ENCODE measurements at places on chromosomes 7 and 10.

DNA sequence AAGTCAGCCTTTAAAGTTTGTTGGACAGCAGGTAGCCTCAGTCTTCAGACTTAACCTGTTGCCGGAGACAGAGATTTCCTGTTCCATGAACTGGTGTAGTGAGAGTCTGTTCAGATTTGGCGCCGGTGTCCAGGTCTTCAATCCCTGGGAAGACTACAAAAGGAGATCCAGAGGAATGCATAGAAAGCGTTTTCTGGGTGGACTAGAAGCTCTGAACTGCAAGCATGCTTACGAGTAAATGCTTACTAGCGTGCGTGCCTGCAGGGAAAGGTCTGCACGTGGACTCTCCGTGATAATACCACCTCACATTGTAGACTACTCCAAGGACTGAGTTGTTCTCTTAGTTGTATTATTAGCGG is 878 bp downstream of the GLRX3 start:
- H3K36me3 ChIP-seq, result peaks cover 8% of the 10 kb centered on the region
- H3K27me3 ChIP-seq, result no peaks in the 10 kb centered on the region
- peaks cover 6% of the 10 kb centered on the region for H3K4me1 ChIP-seq
- H3K27ac ChIP-seq, result no peak overlapping the region
- no peak for DNase-seq
- peak overlapping the region; percentile 91 for H3K4me3 ChIP-seq

GRCh38 chr7:38893061-38893460 is 15.9 kb downstream of the VPS41 start:
- no peak overlapping the region for H3K4me3 ChIP-seq
- H3K36me3 ChIP-seq, result peaks cover 17% of the 10 kb centered on the region
- H3K27ac ChIP-seq, result no peak overlapping the region
- no peak for DNase-seq

DNA sequence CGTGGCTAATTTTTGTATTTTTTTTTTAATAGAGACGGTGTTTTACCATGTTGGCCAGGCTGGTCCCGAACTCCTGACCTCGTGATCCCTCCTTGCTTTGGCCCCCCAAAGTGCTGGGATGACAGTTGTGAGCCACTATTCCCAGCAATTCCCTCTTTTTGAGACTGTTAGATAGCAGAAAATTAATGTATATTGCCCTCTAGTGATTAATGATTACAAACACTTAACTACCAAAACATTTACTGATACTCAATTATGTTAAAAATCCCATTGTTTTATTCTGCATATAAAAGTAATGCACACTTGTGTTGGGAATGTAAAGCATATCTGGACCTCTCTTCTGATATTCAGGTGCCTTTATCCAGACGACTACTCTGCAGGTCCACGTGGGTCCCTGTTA is 41.2 kb upstream of the COBL start:
- H3K36me3 ChIP-seq, result peaks cover 6% of the 10 kb centered on the region
- no peak overlapping the region for H3K4me3 ChIP-seq
- H3K4me1 ChIP-seq, result peaks cover 2% of the 10 kb centered on the region
- DNase-seq, result no peak
- no peaks in the 10 kb centered on the region for H3K27me3 ChIP-seq

DNA sequence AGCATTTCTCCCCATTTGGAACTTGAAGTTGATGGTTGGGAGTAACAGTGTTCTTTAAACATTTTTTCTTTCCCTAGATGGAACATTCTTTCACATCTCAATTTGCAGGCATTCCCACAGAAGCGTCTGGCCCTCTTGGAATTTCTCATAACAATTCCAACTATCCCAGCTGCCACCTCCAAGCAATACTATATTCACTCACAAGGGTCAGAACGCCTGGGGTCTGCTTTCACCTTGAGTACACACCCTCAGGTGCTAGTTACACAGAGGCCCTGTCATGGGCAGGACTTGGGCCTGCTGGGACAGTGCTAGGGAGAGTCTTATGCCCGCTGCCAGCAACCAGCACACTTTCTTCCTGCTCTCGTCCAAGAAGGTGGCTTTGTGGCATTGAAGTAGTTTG is 136.5 kb downstream of the JCAD start:
- no peaks in the 10 kb centered on the region for H3K36me3 ChIP-seq
- no peaks in the 10 kb centered on the region for H3K27me3 ChIP-seq
- no peaks in the 10 kb centered on the region for H3K4me1 ChIP-seq
- no peak for DNase-seq

DNA sequence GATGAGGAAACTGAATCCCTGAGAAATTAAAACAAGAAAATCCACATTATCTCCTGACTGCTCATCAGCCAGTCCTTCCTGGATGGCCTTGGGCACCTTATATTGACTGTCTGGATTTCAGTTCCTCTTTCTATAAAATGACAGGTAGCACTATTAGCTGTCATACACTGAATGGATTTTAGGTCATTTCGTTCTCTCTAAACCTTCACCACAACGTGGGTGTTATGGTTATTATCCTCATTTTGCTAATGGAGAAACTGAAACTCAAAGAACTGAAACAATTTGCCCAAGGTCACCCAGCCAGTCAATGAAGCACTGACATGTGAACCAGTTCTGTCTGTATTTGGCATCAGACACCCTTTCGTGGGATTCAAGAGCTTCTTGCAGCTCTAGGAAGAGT is 193.8 kb downstream of the CYP26A1 start:
- H3K27me3 ChIP-seq, result no peaks in the 10 kb centered on the region
- H3K36me3 ChIP-seq, result peaks cover 41% of the 10 kb centered on the region
- no peak overlapping the region for H3K4me3 ChIP-seq
- no peak overlapping the region for H3K27ac ChIP-seq
- DNase-seq, result no peak

DNA sequence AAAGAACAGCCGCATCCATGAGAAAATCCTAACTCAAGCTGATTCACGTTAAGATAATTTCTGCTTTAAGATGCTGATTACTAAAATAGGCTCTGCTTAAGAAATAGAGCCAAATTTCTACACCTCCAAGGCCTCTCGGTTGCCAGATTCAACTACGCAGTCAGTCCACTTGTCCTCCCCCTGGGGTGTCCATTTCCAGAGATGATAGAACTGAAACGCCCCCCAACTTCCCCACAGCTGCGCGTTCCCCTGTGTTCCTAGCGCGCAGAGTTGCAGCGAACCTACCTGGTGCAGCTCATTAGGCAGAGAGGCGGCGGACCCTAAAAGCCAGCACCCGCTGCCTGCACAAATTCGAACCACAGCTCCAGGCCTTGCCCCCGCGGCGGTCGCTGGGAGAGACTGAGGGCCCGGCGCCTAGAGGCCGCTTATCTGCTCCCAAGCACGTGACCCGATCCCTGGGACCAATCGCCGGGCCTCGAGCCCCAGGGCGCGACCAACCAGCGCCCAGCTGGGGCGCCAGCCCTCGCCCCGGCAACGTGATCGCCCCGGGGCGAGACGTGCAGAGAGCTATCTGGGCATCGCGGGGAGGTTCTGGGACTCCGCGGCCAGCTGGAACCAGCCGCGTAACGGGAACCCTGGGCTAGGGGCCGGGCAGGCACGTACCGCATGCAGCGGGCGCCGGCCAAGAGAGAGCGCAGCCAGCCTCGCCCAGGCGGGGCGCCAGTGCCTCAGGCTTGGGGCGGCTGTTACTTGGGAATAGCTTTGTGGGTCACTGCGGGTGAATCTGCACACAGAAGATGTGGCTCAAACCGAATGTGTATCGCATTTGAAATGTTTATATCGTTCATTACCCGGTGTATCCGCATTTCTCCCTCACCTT is at the start of gene PPP1R3C:
PPP1R3C (minus strand) TSS at position 401 of the 880 bp plus-strand sequence; CDS start at position 299, 102 bp downstream.
- H3K27me3 ChIP-seq, result peaks cover 6% of the 10 kb centered on the region
- H3K4me3 ChIP-seq, result peak within 1 kb of the TSS; percentile 77
- no peak within 1 kb of the TSS for H3K27ac ChIP-seq
- peaks cover 9% of the 10 kb centered on the region for H3K36me3 ChIP-seq

DNA sequence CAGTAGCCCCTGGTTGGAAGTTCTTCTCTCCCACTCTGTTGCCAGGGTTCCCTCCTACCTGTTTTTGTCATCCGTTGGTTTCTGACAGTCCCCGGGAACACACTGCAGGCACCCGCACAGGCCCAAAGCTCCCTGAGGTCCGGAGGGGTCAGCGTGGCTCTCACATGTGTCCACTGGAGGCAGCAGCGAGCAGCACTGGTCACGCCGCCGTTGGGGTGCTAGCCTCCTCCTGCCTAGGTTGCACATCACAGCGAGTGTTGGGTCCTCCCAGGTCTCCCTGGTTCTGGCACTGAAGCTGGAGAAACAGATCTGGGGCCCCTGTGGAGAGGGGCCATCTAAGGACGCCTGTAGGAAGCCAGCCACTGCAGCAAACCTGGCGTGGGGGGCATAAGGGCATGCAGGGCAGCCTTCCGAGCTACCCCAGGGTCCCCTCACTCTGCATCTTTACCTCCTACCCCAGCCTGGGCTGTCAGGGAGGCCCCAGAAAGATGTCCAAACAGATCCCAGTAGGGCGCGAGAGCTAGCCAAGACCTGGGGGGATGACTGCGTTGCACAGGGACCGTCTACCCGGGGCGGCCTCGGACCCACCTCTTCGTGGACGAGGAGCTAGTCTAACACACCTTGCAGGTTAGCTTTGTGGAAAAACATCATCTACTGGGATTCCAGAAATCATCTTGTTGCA is 28.9 kb downstream of the LRRC27 start:
- H3K36me3 ChIP-seq, result no peaks in the 10 kb centered on the region
- H3K27ac ChIP-seq, result no peak overlapping the region
- H3K4me1 ChIP-seq, result no peaks in the 10 kb centered on the region
- no peak overlapping the region for H3K4me3 ChIP-seq

DNA sequence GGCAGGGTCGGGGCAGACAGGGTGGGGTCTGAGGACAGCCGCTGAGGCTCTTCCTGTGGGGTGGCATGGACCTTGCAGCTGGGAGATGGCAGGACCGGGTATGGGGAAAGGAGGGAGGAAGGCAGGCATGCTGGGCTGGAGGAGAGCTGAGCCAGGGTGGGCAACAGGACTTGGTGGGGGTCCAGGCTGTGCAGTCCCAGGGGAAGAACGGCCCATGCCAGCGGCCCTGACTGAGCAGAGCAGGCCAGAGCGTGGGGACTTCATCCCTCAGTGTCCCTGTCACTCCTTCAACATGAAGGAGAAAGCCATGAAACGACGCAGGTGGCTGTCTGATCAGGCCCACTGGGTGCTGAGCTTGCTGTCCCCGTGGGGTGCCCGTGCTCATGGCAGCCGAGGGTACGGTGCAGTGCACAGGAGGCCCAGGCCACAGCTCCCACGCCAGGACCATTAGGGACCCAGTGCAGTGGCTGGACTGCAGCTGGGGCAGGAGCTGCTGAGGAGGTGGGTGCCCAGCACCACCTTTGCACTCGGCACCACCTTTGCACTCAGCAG is 519.6 kb downstream of the PTPRN2 start:
- no peak overlapping the region for H3K4me3 ChIP-seq
- no peak overlapping the region for H3K27ac ChIP-seq

GRCh38 chr7:18290865-18291264 is 204.7 kb upstream of the HDAC9 start:
- no peak overlapping the region for H3K4me3 ChIP-seq
- H3K27me3 ChIP-seq, result no peaks in the 10 kb centered on the region
- DNase-seq, result no peak
- H3K4me1 ChIP-seq, result no peaks in the 10 kb centered on the region

- H3K36me3 ChIP-seq, result peaks cover 7% of the 10 kb centered on the region
- peak; percentile 90 for DNase-seq
- no peaks in the 10 kb centered on the region for H3K27me3 ChIP-seq
Observed at GRCh38 chr7:20217193-20217948, at the start of gene MACC1. TSS of gene MACC1 (minus strand) at chr7:20217384. CDS start at chr7:20161862, 55,522 bp downstream.

- no peak overlapping the region for H3K27ac ChIP-seq
- no peaks in the 10 kb centered on the region for H3K36me3 ChIP-seq
- no peaks in the 10 kb centered on the region for H3K27me3 ChIP-seq
- peak; percentile 86 for DNase-seq
- no peaks in the 10 kb centered on the region for H3K4me1 ChIP-seq
Observed at GRCh38 chr10:104274762-104275721, 6.1 kb downstream of the GSTO2 start.

- H3K36me3 ChIP-seq, result peaks cover 2% of the 10 kb centered on the region
- peak; percentile 64 for DNase-seq
- H3K27me3 ChIP-seq, result no peaks in the 10 kb centered on the region
- H3K27ac ChIP-seq, result no peak overlapping the region
- no peaks in the 10 kb centered on the region for H3K4me1 ChIP-seq
Observed at GRCh38 chr10:122567056-122567660, 6.6 kb downstream of the DMBT1 start.

- no peaks in the 10 kb centered on the region for H3K27me3 ChIP-seq
- no peak overlapping the region for H3K4me3 ChIP-seq
- H3K4me1 ChIP-seq, result peaks cover 11% of the 10 kb centered on the region
- peaks cover 3% of the 10 kb centered on the region for H3K36me3 ChIP-seq
- no peak for DNase-seq
Observed at GRCh38 chr10:95537542-95537927, 23.6 kb downstream of the SORBS1 start.

GRCh38 chr7:111409714-111410422 is 152.4 kb downstream of the IMMP2L start:
- DNase-seq, result no peak
- no peaks in the 10 kb centered on the region for H3K27me3 ChIP-seq
- H3K4me3 ChIP-seq, result no peak overlapping the region

GRCh38 chr7:114182837-114183236 is 231.8 kb upstream of the FOXP2 start:
- H3K36me3 ChIP-seq, result no peaks in the 10 kb centered on the region
- H3K27me3 ChIP-seq, result no peaks in the 10 kb centered on the region
- no peak overlapping the region for H3K27ac ChIP-seq
- no peaks in the 10 kb centered on the region for H3K4me1 ChIP-seq
- DNase-seq, result no peak

GRCh38 chr7:19094598-19095352 is 22.7 kb downstream of the TWIST1 start:
- H3K4me3 ChIP-seq, result no peak overlapping the region
- H3K27ac ChIP-seq, result no peak overlapping the region
- H3K4me1 ChIP-seq, result peaks cover 12% of the 10 kb centered on the region
- no peaks in the 10 kb centered on the region for H3K36me3 ChIP-seq
- no peaks in the 10 kb centered on the region for H3K27me3 ChIP-seq

DNA sequence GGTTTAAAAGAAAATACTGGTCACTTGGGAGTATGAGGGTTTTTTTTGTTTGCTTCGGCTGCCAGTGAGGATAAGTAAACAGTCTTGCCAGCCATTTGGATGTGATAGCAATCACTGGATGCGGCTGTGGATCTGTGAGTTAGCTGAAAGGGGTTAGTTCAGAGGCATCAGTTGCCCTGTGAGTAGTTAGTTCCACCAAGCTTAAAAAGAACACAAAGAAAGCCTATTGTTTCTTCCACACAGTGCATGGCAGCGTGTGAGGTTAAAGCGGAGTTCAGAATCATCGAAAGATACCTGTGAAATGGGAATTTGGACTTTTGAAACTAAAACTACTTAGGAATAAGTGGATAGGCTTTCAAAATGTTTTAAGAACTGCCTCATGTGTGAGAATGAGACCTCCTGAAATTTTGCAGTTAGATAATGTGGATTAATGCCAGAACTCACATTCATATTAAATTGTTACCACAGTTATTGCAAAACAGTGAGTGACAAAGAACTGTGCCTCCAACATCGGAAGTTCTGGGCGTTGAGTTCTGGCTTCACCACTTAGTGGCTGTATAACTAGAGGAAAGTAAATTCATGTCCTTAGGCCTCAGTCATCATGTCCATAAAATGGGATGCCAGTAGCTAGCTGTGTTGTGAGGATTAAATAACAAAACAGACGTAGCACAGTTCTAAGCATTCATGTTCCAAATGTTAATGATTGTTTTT is 31.3 kb downstream of the KIAA1217 start:
- peaks cover 17% of the 10 kb centered on the region for H3K4me1 ChIP-seq
- no peak overlapping the region for H3K27ac ChIP-seq
- no peaks in the 10 kb centered on the region for H3K36me3 ChIP-seq
- H3K4me3 ChIP-seq, result no peak overlapping the region
- H3K27me3 ChIP-seq, result no peaks in the 10 kb centered on the region
- no peak for DNase-seq

GRCh38 chr10:76397181-76398042 is 966.0 kb downstream of the LRMDA start:
- no peak overlapping the region for H3K4me3 ChIP-seq
- no peak overlapping the region for H3K27ac ChIP-seq

- H3K36me3 ChIP-seq, result no peaks in the 10 kb centered on the region
- H3K4me1 ChIP-seq, result peaks cover 5% of the 10 kb centered on the region
- H3K27me3 ChIP-seq, result no peaks in the 10 kb centered on the region
- H3K4me3 ChIP-seq, result no peak overlapping the region
- no peak for DNase-seq
Observed at GRCh38 chr7:36965625-36966024, 241.3 kb upstream of the AOAH start.
